MV-4-11 (cell line): ENCODE measurements at places on chromosomes 1 and 21.
A peak's percentile ranks its signal among the peaks of the same experiment; 100 is the strongest.

DNA sequence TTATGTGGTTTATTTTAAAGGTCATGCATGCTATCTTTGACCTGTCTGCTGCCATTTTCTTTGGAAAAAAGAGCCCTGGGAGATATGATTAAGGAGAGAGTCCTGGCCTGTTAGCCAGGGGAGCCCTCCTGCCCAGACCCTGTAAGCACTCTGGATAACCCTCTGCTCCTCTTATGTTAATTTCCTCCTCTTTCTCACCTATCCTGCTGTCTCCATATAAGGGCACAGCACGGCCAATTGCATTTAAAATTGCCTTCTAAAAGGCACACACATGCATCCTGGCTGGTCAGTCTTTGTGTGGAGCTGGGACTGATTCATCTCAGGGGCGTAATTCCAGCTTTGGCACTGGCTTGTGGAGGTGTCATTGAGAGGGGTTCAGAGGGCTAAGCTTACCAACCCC is 158.9 kb downstream of the ST6GALNAC5 start:
- DNase-seq: no peak

DNA sequence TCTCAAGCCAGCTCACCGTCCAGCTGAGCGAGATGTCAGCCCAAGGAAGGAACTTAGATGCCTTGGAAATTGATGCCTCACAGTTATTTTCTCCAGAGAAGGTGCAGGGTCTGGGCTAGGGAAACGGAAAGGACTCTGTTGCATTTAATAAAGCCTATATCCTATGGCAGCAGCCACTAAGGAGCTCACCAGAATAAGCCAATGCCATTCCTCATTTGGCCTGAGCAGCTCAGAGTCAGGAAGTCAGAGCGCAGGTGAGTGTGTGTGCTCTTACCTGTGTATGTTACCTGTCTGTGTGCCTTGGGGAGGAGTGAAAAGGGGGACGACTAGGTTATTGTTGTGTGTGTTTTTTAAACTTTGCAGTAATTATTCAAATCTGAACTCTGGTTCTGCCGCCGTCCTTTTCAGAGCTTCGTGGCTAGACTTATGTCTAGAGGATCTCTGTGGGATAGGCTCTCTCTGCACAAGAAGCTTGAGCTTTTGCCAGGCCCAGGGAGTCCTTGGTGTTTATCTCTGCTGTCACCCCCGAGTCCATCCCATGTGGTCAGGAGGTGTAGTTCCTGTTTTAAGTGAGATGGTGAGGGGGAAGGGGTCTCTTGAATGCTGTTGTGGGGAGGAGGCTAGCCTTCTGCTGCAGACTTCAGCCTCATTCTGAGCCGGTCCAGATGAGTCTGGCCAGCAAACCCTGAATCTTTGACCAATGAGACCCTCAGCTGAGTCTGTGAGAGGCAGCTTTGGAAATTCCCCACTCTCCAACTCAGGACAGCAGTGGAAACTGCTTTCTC is 2.4 kb downstream of the TMCC2 start:
- DNase-seq: no peak

- no peak for DNase-seq
These were observed 6.3 kb downstream of the MECR start for GRCh38 chr1:29224356-29224837.

- no peak for DNase-seq
These were observed 347.2 kb upstream of the ZRANB2 start for GRCh38 chr1:71428029-71428428.

GRCh38 chr21:29801122-29801521 is 138.7 kb downstream of the GRIK1 start:
- no peak for DNase-seq

DNA sequence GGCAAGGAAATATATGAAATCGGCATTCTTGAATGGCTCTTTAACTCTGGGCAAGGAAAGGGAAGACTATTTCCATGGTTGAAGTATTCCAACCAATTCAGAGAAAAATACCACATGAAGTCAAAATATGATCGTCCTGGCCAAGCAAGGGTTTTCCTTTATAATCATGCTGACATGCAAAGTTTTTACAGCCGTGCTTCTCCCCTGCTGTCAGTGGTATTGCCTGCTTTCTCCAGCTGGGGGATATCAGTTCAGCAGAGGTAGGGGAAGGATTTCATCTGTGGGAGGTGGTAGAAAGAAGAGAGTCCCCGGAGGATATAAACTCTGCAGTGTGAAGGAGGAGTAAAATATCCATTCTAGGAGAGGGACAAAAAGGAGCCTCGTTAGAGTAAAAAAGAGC is 322.8 kb downstream of the PAPPA2 start:
- no peak for DNase-seq

- no peak for DNase-seq
These were observed 2.5 kb upstream of the TFAP2E start for GRCh38 chr1:35570589-35571137.

- DNase-seq: peak; percentile 86
These were observed 7.1 kb upstream of the KRTAP10-4 start for GRCh38 chr21:44566403-44566802.

DNA sequence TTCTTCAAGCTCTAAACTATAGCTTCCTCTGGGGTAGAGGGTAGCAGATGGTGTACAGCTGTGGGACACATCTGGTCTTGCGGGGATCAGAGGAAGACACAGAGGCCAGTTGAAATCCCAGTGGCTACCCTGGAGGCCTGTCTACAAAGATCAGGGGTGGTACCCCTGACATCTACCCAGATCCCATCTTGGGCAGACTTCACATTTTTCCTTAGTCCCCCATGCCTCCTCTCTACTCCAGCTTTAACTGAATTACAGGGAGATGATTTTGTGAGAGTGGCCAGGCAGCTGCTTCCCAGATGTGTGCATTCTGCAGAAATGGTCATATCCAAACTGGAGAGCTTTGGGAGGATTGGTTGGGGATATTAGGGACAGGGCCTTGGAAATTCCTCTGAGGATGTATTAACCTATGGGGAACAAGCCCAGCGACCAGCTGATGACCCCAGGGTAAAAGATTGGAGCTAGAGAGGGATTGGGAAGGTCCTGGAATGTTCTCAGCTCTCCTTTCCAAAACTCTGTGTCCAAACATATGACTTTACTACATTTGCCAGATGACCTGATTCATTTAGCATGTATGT is 9.6 kb upstream of the CD34 start:
- DNase-seq: no peak

GRCh38 chr1:107866870-107867269 is 98.1 kb downstream of the VAV3 start:
- DNase-seq: no peak

GRCh38 chr1:23651069-23651808 is 40.4 kb upstream of the RPL11 start:
- DNase-seq: no peak

DNA sequence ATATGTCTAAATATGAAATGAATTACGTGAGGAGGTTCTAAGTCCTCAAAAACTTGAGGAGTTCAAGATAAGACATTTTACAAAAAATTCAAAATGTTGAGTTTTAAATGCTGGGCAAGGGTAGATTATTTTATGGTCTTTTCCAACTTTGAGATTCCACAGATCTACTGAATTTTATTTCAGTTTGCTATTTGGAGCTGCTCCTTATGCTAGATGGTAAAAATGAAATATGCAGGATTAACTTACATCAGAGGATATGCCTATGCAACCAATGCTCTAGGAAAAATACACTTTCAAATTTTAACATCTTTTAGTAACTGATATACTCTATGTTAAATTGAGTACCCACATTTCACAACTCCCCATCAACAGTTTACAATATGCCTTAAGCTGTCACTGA is 83.1 kb downstream of the SCMH1 start:
- DNase-seq: no peak

DNA sequence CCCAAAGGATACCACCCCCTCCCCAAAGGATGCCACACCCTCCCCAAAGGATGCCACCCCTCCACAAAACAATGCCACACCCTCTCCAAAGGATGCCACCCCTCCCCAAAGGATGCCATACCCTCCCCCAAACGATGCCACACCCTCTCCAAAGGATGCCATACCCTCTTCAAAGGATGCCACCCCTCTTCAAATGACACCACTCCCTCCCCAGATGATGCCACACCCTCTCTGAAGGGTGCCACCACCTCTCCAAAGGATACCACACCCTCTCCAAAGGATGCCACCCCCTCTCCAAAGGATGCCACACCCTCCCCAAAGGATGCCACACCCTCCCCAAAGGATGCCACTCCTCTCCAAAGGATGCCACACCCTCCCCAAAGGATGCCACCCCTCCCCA is 21.6 kb upstream of the TRIM17 start:
- no peak for DNase-seq

- DNase-seq: no peak
These were observed 61.8 kb upstream of the DISP3 start for GRCh38 chr1:11417162-11417561.

- no peak for DNase-seq
These were observed 5.8 kb downstream of the DCAF8 start for GRCh38 chr1:160256396-160257046.

- peak; percentile 9 for DNase-seq
These were observed 2.5 kb upstream of the TRAPPC3 start for GRCh38 chr1:36151845-36152203.

GRCh38 chr21:21200103-21200938 is 202.1 kb downstream of the NCAM2 start:
- peak; percentile 77 for DNase-seq

- DNase-seq: no peak
These were observed 753.8 kb upstream of the B3GALT2 start for GRCh38 chr1:193940176-193940575.

DNA sequence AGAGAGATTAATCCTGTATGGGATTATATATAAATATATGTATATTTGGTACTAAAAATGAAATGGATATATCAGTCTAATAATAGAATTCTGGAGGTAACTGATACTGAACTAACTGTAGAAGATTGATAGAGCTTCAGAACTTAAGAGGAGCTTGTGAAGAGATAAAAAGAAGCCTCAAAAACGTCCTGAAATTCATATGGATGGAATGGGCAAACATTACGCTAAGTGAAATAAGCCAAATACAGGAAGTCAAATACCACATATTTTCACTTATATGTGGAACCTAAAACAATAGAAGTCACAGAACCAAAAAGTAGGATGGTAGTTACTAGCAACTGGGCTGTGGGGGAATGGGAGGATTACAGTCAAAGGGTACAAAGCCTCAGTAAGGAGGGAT is 36.0 kb upstream of the ADGRL4 start:
- DNase-seq: no peak

DNA sequence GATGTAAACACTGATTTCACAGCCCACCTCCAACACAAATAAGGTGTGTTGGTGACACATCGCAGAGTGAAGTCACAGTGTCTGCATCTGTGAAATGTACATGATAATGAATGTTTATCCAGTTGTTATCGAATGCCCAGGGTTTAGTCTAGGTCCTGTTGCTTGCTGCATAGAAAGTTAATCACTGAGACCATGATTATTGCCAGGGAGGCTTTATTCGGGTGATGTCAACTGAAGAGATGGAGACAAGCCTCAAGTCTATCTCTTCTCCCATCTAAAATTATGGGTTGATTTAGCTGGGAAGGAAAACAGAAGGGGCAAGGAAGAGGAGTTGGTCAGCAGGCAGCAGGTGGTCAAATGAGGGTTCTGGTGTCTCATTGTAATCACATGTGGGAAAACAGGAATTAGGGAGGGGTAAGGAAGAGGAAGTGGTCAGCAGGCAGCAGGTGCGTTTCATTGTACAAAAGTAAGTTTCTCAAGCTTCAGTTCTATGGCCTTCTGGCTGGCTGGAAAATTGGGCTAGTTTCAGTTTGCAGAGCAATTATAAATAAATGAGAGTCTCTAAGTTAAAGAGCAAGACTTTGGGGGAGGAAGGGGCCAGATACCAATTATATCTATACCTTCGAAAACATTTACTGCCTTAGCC is 146.3 kb upstream of the DNAH14 start:
- DNase-seq: peak; percentile 74

GRCh38 chr1:169245706-169246105 is 121.9 kb downstream of the NME7 start:
- DNase-seq: no peak

DNA sequence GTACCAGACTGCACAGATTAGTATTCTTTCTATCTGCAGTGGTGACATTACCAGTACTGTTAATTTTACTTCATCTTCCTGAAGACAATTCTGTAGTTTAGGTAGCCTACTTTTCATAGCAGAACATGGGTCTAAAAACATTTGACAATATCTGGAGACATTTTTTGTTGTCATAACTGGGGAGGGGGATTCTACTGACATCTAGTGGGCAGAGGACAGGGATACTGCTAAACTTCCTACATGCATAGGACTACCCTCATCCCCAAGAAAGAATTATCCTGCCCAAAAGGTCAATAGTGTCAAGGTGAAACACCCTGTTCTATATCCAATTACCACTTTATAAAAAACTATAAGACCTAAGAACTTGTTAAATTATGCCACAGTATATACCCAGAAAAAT is 3.4 kb upstream of the ARHGAP29 start:
- no peak for DNase-seq

- no peak for DNase-seq
These were observed 531 bp downstream of the TSPEAR start for GRCh38 chr21:44710756-44711326.

GRCh38 chr1:84020151-84020550 is 21.2 kb upstream of the TTLL7 start:
- no peak for DNase-seq

DNA sequence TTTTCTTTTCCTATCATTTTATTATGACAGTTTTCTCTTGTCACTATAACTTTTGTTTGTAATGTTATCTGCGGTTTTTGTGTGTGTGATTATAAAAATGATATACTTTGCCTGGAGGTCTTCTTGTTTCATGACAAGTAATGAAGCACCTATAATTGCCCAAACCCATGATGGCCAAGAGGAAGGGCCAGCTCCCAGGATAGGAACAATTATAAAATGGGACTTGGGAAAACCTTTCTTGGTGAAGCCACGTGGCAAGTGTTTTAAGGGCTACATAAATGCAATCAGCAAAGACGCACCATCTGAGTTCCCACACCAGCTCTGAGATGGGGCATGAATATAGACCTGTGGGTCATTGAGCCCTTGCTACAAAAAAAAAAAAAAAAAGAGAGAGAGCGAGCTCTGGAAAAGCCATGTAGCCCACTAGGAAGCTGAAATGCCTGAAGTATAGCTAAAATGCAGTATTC is 462.6 kb upstream of the RUNX1 start:
- peak; percentile 53 for DNase-seq

GRCh38 chr1:905071-905749 is 18.5 kb upstream of the SAMD11 start:
- DNase-seq: peak; percentile 64

DNA sequence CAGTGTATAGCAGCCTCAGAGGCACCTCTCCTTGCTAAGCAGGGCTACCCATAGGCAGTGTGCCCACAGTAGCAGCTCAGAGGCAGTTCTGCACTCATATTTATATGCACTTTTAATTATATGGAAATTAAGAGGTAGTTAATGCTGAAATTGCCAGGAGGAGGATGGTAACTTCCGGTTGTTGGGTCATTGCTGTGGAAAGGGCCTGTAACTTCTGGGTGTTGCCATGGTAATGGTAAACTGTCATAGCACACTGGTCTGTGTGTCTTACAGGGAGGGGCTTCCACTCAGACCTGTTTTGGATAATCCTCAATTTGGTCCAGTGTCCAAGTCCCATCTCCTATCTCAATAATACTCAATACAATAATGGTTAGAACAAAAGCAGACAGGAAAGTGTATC is 7.6 kb downstream of the CFH start:
- peak; percentile 30 for DNase-seq

DNA sequence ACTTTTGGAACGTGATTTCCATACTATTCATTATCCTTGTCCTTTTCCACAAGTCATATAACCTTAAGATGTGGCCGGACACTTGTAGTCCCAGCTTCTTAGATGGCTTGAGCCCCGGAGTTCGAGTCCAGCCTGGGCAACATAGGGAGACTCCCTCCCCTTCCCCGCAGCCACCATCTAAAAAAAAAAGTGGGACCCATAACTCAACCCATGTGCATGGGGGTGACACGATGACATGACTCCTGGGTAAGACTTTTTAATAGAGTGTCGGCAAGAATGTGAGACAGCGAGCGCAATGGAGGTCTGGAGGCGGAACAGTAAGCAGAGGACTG is 25.7 kb downstream of the MIA3 start:
- no peak for DNase-seq
